ENCODE measurements at places on chromosomes 3 and 15.

GRCh38 chr15:60679256-60679655, 200.3 kb upstream of the ICE2 start:
- no peak for DNase-seq

DNA sequence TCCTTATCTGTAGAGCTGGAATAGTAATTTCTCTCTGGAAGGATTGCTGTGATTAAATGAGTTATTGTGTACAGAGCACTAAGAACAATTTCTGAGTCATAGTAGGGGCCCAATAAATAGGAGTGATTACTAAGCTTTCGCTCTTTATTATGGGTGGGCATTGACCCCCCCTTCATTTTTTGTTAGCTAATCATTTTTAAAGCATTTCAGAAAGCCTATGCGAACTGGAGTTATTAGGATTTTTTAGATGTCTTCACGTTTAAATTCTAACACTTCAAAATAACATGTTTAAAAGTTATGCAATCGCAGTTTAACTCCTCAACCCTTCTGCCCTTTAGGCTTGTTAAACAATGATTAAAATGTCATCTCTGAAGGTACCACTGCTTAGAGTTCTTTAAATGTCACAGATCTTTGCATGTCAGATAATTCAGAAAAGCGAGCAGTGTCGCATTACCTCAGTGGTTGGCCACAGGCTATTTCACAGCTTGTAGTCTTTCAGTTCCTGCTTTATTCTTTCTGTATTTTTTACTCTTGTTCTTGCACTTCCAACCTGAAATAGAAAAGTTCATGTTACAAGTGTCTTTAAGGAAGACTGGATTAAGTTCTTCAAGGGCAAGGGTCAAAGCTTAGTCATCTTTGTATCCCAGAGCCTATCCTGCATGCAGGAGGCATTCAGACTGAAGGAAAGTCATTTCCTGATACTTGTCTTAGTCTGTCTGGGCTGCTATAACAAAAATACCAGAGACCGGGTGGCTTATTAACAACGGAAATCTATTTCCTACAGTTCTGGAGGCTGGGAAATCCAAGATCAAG, 102.9 kb downstream of the FNDC3B start:
- DNase-seq: no peak

GRCh38 chr15:72591361-72591760, 63.1 kb upstream of the GOLGA6B start:
- no peak for DNase-seq

- no peak for DNase-seq
These were observed 76.4 kb downstream of the DAPK2 start for GRCh38 chr15:63969652-63970421.

- no peak for DNase-seq
These were observed 466.9 kb upstream of the ROBO1 start for GRCh38 chr3:80234706-80235105.

GRCh38 chr15:51499379-51499976, 123.1 kb downstream of the DMXL2 start:
- no peak for DNase-seq

GRCh38 chr15:70355275-70355795, 257.6 kb upstream of the TLE3 start:
- DNase-seq: no peak

DNA sequence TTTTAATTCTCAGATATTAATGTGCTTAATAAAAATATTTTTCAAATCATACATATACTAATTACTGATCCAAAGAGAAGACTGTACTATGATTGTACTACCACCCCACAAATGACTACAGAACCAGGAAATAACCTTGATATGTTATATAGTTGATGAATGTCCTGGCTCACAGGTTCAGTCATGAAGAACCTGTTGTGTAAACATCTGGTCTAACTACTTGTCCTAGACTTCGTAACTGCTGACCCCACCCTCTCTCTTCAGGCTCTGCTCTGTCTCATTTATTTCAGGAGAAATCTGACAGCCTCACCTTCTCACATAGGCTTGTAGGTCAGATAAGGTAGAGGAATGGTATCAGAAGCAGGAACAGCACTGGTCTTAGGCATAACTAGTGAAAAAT, 14.7 kb upstream of the CSTA start:
- no peak for DNase-seq

DNA sequence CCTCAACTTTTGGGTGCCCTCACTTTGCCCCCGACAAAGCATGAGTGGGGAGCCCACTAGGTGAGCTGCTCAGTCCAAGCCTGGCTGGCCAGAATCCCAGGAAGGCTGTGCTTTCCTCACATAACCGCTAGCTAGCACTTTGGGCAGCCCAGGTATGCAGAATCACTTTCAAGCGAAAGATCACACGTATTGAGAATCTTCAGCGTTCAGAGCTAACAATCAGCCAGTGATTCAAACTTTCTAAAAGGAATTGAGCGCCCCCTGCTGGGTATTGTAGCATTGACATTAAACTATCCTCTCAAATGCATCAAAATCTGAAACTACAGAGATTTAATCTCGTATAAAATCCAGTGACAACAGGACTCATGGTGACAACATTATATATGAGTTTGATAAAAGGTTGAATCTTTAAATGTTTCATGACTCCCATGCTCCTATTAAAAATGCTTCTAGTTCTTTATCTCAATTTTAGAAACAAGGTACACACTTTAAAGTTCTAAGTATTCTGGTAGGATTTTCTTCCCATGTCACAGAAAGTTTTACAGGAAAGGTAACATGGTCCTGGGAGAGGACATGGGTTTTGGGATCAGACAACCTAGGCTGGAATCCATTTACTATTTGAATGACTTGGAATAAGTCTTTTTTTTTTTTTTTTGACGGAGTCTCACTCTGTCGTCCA, 11.8 kb downstream of the ANAPC13 start:
- DNase-seq: peak; percentile 62

- no peak for DNase-seq
These were observed 68.5 kb downstream of the SAMMSON start for GRCh38 chr3:70067860-70068521.

- DNase-seq: no peak
These were observed 39.1 kb downstream of the SCAPER start for GRCh38 chr15:76866008-76866407.

DNA sequence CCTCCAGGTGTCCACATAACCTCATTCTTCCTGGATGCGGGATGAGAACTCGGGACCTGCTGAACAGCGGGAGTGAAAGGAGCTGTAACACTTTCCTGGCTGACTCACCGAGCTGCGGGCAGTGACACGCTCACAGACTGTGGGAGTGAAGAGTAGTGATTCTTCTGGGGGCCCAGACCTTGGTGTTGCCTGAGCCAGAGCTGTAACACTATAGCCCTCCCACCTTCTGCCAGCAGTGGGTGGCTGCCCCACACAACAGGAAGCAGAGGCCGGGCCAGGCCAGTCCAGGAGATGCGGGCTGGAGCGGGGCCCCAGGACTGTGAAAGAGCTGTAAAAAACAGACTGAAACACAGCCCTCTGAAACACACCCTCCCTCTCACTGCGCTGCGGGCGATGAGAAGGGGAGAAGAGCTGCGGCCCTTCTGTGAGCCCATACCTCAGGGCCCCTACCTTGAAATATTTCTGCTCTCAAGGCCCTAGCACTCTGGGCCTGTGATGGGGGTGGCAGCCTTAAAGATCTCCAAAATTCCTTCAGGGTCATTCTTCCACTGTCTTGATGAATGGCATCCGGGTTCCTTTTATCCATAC, 464.0 kb upstream of the CCDC54 start:
- no peak for DNase-seq

Data from stimulated activated naive CD4-positive, alpha-beta T cell treated with Interleukin-2 at 50 U/mL for 16 hours (primary cell).